Spleen (tissue), 13 donors: ENCODE measurements at places on chromosomes 7 and 10.

GRCh38 chr10:28946479-28946878 is 269.2 kb downstream of the BAMBI start:
- no peak for DNase-seq

DNA sequence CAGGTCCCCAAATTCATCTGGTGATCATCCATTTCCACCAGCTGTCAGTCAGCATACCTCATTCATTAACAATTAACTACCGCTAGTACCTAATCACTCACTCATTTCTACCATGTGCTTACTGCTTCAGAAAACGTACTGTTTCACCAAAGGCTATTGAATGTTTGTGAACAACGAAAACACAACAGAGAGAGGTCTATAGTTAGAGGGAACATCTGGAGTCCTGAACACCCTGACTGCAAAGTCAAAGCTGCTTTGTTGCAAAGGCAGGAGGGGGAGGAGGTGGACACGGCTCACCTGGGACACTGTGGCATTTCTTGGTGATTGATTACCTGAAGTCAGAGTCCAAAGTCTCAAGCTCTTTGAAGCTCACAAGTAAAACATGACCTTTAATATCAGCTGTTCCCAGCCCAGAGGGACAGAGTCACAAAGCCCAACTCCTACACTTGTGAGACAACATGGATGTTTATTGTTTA is 342.3 kb upstream of the ADARB2 start:
- no peak for DNase-seq

GRCh38 chr7:47941136-47941844 is 7.0 kb downstream of the PKD1L1 start:
- peak; percentile 70 for DNase-seq

GRCh38 chr10:6563731-6564130 is 16.3 kb downstream of the PRKCQ start:
- no peak for DNase-seq

GRCh38 chr7:90552521-90552920 is 43.6 kb upstream of the CDK14 start:
- no peak for DNase-seq

GRCh38 chr7:112481121-112481736 is 438 bp downstream of the LSMEM1 start:
- no peak for DNase-seq

DNA sequence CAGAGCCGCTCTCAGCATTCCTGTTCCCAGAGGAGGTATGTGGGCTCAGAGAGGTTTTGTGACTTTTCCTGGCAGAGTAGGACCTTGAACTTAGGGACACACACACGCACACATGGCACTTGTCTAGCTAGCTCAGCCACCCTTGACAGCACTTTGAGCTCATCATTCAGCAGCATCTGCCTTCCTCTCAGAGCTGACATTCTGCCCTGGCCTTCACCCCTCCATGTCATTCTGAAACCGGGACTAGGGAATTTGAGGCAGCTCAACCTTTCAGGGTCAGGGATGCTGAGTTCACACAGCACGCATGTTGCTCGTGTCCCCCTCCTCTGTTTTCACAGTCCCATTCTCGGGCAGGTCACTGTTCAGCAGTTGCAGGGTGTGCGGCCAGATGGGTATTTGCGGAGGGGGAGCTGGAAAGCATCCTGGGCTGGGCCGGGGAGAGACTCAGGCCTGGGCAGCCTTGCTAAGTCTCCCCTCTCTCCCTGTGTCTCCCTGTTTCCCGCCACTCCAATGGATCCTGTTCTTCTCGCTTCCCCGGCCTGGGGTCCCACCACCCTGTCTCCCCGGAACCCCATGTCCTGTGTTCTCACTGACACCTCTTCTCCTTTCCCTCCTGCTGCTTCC is 78.0 kb downstream of the COL13A1 start:
- DNase-seq, result no peak

- no peak for DNase-seq
Observed at GRCh38 chr7:152959610-152960009, 200.1 kb downstream of the ACTR3B start.

DNA sequence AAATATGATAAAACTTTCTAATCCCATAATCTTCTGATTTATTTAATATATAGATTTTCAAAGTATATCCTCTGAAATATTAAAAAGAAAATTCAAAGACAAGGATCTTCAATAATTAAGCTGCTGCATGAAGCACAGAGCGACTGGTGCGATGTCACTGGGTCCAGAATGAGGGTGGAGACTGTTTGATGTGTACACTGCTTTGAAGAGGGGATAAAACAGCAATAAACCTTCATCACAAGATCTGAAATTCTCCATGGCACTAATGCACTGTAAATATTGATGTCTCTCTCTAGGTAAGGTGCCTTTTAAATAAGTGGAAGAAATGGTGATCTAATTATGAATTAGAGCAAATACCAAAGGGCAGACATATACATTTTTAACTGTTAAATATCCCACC is 337.8 kb downstream of the PARD3 start:
- DNase-seq, result no peak

DNA sequence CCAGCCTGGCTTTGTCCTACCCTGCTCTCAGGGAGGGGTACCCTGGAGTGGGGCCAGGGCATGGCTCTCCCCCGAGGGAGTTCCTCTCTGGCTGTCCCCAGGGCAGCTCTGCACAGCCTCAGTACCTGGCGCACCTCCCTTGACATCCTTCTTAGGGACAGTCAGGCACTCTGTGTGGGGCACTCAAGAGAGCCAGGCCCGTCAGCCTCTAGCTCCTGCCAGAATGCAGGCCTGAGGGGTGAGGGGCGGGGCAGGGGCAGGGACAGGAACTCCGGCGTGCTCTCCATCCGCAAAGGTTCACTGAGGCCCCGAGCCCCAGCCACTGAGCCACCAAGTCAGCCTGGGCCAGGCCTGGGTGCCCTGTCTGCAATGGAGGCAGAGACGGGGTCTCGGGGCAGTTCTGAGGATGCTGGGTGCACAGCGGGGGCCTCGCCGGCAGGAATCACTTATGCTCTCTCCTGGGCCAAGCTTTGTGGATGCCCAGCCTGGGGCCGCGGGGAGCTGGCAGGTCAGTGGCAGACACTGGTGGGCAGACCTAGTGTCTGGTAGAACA is 10.1 kb downstream of the LIMK1 start:
- peak; percentile 88 for DNase-seq

GRCh38 chr10:101777619-101778145 is 1.8 kb upstream of the FGF8 start:
- no peak for DNase-seq

- DNase-seq, result peak; percentile 77
Observed at GRCh38 chr10:103839872-103840739, 15.3 kb downstream of the SH3PXD2A start.

DNA sequence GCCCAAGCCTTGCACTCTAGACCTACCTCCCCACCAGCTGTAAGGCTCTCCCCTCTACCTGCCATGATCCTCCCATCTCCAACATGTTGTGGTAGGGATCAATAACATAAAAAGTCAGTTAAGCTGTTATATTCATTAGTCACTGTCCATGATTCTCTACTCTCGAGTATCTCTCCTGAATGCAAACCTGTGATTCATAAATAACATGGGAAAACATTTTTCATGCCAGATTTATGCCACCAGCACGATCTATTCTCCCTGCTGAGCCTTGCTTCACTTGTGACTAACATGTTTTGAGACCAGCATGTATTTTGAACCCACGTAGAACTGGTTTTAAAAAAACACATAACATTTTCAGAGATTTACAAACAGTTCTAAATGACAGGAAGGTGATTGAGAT is 30.3 kb downstream of the TMEM168 start:
- no peak for DNase-seq

GRCh38 chr10:45000138-45000751 is 478 bp upstream of the ZNF22 start:
- DNase-seq, result no peak
